ENCODE measurements at places on chromosomes 13 and 19. TPM values are rescaled to one million over a fixed set of nuclear protein-coding genes. Genes with fewer than 3 reads are reported as not detected.

DNA sequence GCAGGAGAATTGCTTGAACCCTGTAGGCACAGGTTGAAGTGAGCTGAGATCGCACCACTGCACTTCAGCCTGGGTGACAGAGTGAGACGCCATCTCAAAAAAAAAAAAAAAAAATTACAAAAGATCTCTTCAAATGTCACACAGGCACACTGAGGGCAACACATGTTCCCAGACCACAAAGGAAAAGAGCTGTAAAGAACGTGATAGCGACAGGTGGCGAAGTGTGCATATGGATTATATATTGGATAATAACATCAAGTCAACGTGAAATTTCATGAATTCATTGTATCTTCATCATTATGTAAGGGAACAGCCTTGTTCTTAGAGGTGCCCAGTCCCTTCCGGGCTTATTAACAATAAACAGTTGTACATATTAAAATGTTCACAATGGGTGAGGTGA, 31.8 kb upstream of the DPP9 start:
- no peak for DNase-seq
- peaks cover 12% of the 10 kb centered on the region for H3K4me1 ChIP-seq
- no peaks in the 10 kb centered on the region for H3K27me3 ChIP-seq
- H3K4me3 ChIP-seq, result no peak overlapping the region
- H3K27ac ChIP-seq, result no peak overlapping the region
- H3K36me3 ChIP-seq, result no peaks in the 10 kb centered on the region

- no peaks in the 10 kb centered on the region for H3K4me1 ChIP-seq
- H3K36me3 ChIP-seq, result no peaks in the 10 kb centered on the region
- DNase-seq, result no peak
Measured at GRCh38 chr19:351976-352625, 7.5 kb upstream of the MIER2 start.

GRCh38 chr13:94849254-94849653, 136.9 kb upstream of the SOX21 start:
- H3K4me3 ChIP-seq, result no peak overlapping the region
- DNase-seq, result no peak

MTRF1 gene
- 35.1 TPM for polyA plus RNA-seq

A1BG gene
- polyA plus RNA-seq, result 52.6 TPM

TRPC4 gene
- polyA plus RNA-seq, result not detected

- peaks cover 11% of the 10 kb centered on the region for H3K27me3 ChIP-seq
- H3K36me3 ChIP-seq, result no peaks in the 10 kb centered on the region
- H3K4me3 ChIP-seq, result no peak overlapping the region
- peaks cover 6% of the 10 kb centered on the region for H3K4me1 ChIP-seq
Measured at GRCh38 chr13:73065036-73065435, 6.2 kb downstream of the KLF5 start.

- H3K4me1 ChIP-seq, result no peaks in the 10 kb centered on the region
- DNase-seq, result no peak
- H3K36me3 ChIP-seq, result peaks cover 4% of the 10 kb centered on the region
- no peak overlapping the region for H3K4me3 ChIP-seq
- H3K27me3 ChIP-seq, result no peaks in the 10 kb centered on the region
Measured at GRCh38 chr19:39874404-39874803, 28.2 kb upstream of the FBL start.

MRPL4 gene
- 67.8 TPM for polyA plus RNA-seq

DNA sequence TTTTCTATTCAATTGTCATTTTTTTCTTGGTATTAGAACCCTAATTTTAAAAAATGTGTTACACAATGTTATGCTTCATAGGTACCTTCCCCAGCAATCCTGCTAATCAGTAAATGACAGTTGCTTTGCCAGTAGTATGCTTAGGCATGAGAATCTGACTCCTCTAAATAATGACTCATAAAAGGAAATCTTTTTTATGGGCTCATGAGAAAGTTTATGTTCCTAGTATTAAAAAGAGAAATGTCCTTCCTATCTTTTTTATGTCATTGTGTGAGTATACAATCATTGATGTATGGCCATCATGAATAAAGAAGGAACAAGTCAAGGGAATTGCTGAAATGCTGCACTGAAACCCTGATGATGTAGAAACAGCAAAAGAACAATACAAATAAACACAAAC, 1237.7 kb upstream of the PCDH20 start:
- no peak for DNase-seq
- H3K4me1 ChIP-seq, result no peaks in the 10 kb centered on the region
- H3K27ac ChIP-seq, result no peak overlapping the region
- H3K4me3 ChIP-seq, result no peak overlapping the region

DNA sequence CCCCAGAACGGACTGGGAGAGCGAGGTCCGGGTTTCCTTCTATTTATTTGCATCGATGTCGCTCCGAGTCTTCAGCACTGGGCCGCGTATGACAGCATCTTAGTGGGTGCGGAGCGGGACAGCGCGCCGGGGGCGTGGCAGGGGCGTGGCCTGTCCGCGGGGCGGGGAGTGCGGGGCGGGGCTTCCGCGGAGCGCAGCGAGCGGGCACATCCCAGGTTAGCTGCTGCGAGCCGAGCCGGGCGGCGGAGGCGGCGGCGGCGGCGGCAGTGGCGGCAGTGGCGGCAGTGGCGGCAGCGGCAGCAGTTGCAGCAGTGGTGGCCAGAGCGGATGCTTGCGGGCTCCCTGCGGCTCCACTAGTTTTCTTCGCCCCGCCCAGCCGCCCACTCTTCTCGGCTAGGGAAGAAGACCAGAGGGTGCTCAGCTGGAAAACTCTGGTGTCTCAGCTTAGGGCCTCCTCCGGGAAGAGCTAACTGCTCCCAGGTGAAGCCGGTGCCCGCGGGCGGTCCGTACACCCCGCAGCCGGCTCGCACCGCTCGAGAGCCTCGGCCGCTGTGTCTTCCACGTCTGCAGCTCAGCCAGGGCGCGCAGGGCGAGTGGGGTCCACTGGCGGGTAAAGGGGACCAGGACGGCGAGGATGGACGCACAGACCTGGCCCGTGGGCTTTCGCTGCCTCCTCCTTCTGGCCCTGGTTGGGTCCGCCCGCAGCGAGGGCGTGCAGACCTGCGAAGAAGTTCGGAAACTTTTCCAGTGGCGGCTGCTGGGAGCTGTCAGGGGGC, at the start of gene GPC5:
Gene GPC5 (plus strand): TSS at position 209 of the 776 bp plus-strand sequence.
- H3K4me1 ChIP-seq, result peaks cover 22% of the 10 kb centered on the region
- no peaks in the 10 kb centered on the region for H3K36me3 ChIP-seq
- no peak within 1 kb of the TSS for H3K27ac ChIP-seq
- peak; percentile 85 for DNase-seq

DNA sequence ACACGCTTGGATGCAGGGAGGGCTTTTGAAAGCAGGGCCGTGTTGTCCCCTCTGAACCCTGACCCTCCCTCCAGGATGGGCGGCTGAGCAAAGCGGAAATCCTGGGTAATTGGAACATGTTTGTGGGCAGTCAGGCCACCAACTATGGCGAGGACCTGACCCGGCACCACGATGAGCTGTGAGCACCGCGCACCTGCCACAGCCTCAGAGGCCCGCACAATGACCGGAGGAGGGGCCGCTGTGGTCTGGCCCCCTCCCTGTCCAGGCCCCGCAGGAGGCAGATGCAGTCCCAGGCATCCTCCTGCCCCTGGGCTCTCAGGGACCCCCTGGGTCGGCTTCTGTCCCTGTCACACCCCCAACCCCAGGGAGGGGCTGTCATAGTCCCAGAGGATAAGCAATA, 15.2 kb downstream of the RCN3 start:
- H3K4me3 ChIP-seq, result no peak overlapping the region
- peaks cover 4% of the 10 kb centered on the region for H3K4me1 ChIP-seq
- H3K36me3 ChIP-seq, result no peaks in the 10 kb centered on the region

GRCh38 chr13:84896128-84896527, 903.1 kb downstream of the SLITRK6 start:
- H3K27me3 ChIP-seq, result no peaks in the 10 kb centered on the region
- peak; percentile 31 for DNase-seq
- H3K27ac ChIP-seq, result no peak overlapping the region
- H3K36me3 ChIP-seq, result no peaks in the 10 kb centered on the region
- no peaks in the 10 kb centered on the region for H3K4me1 ChIP-seq

DNA sequence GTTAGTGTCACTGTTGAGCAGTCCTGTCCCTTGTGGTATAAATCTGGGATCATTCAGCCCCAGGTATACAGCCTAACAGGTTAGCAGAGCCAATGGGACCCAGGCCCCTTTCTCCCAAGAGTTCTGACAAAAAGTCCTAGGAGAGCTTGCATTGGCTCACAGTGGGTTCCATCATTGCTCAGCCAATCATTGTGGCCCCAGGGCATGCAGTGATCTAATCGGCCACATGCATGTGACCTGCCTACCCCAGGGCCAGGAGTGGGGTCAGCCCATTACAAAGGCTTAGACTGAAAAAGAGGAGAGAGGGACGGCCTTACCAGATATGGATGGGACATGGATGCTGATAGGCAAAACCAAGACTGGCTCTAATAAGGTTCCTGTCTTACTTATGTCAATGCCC, 41.1 kb downstream of the SPTBN4 start:
- no peak for DNase-seq
- no peaks in the 10 kb centered on the region for H3K36me3 ChIP-seq
- H3K4me3 ChIP-seq, result no peak overlapping the region

IFNL1 gene
- polyA plus RNA-seq, result not detected

GRCh38 chr13:46893221-46893740, 3.6 kb downstream of the HTR2A start:
- H3K36me3 ChIP-seq, result no peaks in the 10 kb centered on the region
- peak; percentile 7 for DNase-seq
- no peak overlapping the region for H3K4me3 ChIP-seq
- H3K27me3 ChIP-seq, result peaks cover 10% of the 10 kb centered on the region
- no peak overlapping the region for H3K27ac ChIP-seq

ZNF850 gene
- polyA plus RNA-seq, result 2.0 TPM

ZNF627 gene
- polyA plus RNA-seq, result 9.6 TPM

DNA sequence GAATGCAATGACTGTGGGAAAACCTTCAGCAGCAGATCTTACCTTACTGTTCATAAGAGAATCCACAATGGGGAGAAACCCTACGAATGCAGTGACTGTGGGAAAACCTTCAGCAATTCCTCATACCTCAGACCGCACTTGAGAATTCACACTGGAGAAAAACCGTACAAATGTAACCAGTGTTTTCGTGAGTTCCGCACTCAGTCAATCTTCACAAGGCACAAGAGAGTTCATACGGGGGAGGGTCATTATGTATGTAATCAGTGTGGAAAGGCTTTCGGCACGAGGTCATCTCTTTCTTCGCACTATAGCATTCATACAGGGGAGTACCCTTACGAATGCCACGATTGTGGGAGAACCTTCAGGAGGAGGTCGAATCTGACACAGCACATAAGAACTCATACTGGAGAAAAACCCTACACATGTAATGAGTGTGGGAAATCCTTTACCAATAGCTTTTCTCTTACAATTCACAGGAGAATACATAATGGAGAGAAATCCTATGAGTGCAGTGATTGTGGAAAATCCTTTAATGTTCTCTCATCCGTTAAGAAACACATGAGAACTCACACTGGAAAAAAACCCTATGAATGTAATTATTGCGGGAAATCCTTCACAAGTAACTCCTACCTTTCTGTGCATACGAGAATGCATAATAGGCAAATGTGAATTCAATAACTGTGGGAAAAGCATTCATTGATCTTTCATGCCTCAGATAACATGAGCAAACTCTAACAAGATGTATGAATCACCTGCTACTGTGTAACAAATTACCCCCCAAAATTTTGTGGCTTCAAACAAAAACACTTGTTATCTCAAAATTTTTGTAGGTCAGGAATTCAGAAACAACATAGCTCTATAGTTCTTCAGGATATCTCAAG, 13.8 kb downstream of the ZNF557 start:
- peaks cover 64% of the 10 kb centered on the region for H3K36me3 ChIP-seq
- no peaks in the 10 kb centered on the region for H3K4me1 ChIP-seq
- no peaks in the 10 kb centered on the region for H3K27me3 ChIP-seq
- H3K27ac ChIP-seq, result no peak overlapping the region
- H3K4me3 ChIP-seq, result no peak overlapping the region

ZNF681 gene
- 0.91 TPM for polyA plus RNA-seq

DNA sequence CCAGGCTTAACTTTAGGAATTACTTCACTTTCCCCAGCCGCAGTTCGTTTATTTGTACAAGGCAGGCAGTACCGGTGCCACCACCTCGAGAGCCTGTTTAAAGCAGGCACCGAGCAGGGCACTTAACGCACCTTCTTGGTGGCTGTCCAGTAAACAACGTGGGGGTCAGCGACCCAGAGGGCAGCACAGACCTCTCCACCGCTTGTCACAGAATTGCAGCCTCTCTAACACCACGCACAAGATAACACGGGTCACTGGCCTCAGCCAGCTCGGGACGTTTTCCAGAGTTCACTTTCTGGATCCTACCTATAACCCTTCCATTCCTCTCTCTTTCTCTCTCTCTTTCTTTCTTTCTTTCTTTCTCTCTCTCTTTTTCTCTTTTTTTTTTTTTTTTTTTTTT, 16.8 kb upstream of the ELAVL1 start:
- DNase-seq, result no peak
- no peaks in the 10 kb centered on the region for H3K27me3 ChIP-seq
- H3K36me3 ChIP-seq, result no peaks in the 10 kb centered on the region
- no peak overlapping the region for H3K4me3 ChIP-seq
- H3K4me1 ChIP-seq, result peaks cover 3% of the 10 kb centered on the region

ZNF611 gene
- polyA plus RNA-seq, result 5.7 TPM

TINCR gene
- polyA plus RNA-seq, result 0.37 TPM

- DNase-seq, result peak; percentile 91
- peaks cover 28% of the 10 kb centered on the region for H3K27me3 ChIP-seq
- H3K36me3 ChIP-seq, result no peaks in the 10 kb centered on the region
- peak overlapping the region; percentile 36 for H3K4me3 ChIP-seq
- H3K27ac ChIP-seq, result peak overlapping the region; percentile 34
Measured at GRCh38 chr19:5827891-5828660, 11.4 kb downstream of the FUT6 start.

MIR17HG gene
- 3.6 TPM for polyA plus RNA-seq

GRCh38 chr13:73708393-73708985, 425.7 kb downstream of the KLF12 start:
- no peak overlapping the region for H3K27ac ChIP-seq
- no peak overlapping the region for H3K4me3 ChIP-seq
- H3K36me3 ChIP-seq, result peaks cover 3% of the 10 kb centered on the region
- no peaks in the 10 kb centered on the region for H3K27me3 ChIP-seq

SHC2 gene
- polyA plus RNA-seq, result 0.19 TPM

FFAR1 gene
- polyA plus RNA-seq, result 17.9 TPM

NLRP7 gene
- polyA plus RNA-seq, result 0.07 TPM

DNA sequence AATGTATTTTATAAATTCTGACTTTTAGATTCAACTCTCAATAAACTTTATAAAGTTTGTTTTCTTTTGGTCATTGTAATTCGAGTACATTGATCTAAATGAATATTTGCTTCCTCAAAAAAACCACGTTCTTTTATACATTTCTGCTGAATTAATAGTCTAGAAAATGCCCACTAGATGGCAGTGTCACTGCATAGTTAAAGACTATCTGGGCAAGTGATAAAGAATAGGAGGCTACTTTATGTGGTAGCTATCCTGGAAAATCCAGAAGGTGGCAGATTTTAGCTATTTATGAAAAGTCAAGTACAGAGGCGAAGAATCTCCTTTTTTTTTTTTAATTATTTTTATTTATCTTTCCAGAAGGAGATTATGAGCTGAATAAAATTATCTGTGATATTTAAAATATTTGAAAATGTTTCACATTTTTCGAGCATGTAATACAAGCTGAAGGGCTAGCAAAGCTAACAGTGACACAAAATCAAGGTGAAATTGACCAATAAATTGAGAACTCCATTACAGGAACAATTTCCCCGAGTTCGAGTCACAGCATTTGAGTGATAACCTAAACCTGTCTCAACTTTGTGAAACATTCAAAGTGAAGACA, 221.8 kb downstream of the OLFM4 start:
- H3K36me3 ChIP-seq, result no peaks in the 10 kb centered on the region
- no peaks in the 10 kb centered on the region for H3K27me3 ChIP-seq
- H3K4me1 ChIP-seq, result no peaks in the 10 kb centered on the region
- no peak overlapping the region for H3K27ac ChIP-seq

Data from B cell (primary cell).